ENCODE measurements at places on chromosomes 2 and 18.

DNA sequence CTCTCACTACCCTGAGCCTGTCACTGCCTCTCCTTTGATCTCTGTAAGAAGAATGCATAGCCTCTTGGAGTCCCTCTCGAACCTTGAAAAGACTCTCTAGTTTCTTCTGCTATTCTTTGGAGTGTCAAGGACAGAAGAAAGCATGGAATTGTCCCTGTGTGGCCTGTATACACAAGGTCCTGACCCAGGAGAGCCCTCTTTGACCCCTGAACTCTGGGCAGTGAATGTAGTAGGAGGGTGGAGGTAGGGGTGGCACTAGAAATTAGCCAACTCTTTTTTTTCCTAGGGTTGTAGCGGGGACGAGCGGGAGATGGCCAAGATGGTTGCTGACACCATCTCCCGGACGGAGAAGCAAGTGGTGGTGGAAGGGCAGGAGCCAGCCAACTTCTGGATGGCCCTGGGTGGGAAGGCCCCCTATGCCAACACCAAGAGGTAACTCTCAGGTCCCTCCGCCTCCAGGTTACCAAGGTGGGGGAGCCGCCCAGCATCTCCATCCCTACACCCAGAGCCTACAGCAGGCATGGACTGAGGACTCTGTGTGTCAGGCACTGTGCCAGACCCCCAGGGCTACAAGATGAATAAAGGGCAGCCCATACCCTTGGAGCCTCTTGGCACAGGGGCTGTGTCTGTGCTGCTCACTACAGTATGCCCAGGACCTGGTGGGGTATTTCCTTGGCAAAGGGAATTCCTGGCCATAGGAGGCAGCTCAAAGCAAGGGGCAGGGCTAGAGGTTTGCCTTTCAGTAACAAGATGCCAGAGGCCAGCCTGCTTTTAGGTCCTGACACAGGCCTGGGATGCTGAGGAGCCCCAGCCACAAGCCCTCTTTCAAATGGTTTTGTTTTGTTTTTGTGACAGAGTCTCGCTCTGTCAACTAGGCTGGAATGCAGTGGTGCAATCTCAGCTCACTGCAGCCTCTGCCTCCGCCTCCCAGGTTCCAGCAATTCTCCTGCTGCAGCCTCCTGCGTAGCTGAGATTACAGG, 16.4 kb downstream of the VIL1 start:
- no peak for DNase-seq

- no peak for DNase-seq
Measured at GRCh38 chr18:275486-275885, 7.6 kb upstream of the THOC1 start.

GRCh38 chr2:124623560-124623959, 598.5 kb downstream of the CNTNAP5 start:
- DNase-seq = no peak

DNA sequence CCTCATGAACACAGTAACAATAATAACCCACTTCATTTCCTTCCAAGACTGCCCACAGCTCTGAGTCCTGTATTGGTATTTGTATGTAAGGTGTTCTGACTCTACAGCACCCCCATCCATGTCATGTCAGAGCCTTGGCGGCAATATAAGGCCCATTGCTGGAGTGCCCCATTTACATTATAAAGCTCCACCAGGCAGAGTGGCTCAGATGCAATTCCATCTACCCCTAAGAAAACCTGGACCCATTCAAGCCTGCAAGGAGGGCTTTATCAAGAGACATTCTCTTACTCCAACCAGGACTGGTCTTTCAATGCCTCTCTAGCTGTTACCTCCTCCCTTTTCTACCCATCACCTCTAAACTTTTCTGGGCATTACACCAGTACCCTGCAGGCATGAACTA, 101.6 kb downstream of the ANTXR1 start:
- DNase-seq = no peak

- DNase-seq = no peak
Measured at GRCh38 chr2:10873790-10874437, 37.8 kb upstream of the KCNF1 start.

DNA sequence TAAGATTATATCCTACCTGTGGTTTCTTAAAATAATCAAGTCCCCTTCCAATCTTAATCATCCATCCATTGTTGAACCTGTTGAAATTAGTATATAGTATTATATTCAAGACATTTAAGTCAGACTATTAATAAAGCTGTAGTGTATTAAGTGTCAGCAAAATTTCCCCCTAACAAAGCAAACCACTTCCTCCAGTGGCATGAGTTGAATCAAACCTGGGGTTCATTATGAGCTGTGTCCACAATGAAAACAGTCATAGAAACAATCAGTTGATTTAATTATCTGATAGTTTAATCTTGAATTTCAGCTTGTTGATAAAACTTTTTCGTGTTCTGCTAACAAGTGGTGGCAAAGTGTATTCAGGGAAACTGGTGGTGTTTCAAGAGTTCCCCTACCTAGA, 11.3 kb downstream of the MITD1 start:
- DNase-seq = no peak

GRCh38 chr2:37773371-37774130, 102.1 kb upstream of the CDC42EP3 start:
- DNase-seq = no peak

DNA sequence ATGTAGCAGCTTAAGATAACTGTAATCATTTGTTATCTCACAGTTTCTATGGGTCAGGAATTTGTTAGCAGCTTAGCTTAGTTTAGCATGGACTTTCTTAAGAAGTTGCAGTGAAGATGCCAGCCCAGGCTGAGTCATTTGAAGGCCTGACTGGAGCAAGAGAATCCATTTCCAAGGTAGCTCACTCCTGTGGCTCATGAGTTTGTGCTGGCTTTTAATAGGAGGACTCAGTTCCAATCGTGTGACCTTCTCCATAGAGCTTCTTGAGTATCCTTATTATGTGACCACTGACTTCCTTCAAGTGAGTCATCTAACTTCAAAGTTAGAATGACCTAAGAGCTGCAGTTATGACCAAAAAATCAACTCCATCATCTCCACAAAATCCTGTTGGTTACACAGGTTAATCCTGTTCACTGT, 1.4 kb downstream of the GPATCH11 start:
- no peak for DNase-seq

DNA sequence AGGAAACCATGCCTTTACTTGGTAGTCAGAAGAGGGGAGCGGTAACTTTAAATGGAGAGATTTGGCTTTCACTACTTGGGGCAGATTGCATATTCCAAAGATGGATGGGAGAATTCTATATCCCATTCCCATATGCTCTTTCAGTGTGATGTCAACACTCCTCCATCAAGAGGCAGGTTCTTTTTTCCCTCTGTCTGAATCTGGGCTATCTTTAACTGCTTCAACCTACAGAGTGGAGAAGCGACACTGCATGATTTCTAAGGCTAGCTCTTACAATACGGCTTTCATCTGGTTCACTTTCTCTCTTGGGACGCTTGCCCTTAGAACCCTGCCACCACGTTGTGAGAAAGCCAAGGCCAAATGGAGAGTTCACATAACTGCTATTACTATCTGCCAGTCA, 34.4 kb downstream of the SKA1 start:
- no peak for DNase-seq

DNA sequence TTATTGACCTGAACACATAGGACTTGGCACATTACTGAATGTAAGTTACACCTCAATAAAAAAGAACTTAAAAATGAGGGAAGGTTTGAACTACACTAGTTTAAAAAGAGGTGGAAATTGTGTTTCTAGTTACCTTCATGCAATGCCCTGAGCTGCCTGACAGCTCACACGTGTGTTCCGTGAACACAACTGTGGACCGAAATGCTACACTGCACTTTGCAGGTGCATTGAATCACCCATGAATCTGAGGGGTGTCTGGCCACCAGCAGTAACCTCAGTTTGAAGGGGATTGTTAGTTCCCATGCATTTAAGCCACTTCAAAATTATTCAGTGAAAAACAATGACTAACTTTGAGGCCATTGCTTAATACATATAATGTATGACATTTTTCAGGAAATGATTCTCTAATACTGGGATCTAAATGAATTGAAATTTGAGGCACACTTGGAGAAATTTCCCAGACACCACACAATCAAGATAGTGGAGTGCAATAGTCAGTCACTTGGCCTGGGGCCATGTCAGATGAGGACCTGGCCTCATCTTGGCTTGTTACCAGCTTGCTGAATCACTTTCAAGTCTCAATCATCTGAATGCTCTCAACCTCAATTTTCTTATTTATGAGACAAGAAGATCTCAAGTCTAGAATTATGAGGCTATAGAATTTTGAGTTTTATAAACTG, 59.3 kb downstream of the MYL12B start:
- DNase-seq = no peak

DNA sequence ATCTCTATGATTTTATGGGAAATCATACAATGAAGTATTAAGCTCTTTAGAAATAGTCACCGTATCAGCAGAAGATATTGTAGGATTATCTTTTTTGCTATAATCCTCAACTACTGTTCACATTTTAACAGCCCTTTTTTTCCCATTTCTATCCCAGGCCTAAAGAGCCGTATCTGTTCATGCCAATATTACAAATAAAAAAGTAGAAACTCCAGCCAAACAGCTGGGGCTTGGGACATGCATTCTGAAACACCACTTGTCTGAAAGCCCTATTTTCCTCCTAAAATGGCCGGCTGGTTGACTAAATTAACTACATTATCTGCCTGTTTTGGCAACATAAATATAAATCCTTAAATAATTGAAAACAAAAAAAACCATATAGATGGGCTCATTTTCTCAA, 477.8 kb downstream of the CDH2 start:
- DNase-seq = no peak

GRCh38 chr18:12041561-12041960, 52.1 kb upstream of the ANKRD62 start:
- no peak for DNase-seq

DNA sequence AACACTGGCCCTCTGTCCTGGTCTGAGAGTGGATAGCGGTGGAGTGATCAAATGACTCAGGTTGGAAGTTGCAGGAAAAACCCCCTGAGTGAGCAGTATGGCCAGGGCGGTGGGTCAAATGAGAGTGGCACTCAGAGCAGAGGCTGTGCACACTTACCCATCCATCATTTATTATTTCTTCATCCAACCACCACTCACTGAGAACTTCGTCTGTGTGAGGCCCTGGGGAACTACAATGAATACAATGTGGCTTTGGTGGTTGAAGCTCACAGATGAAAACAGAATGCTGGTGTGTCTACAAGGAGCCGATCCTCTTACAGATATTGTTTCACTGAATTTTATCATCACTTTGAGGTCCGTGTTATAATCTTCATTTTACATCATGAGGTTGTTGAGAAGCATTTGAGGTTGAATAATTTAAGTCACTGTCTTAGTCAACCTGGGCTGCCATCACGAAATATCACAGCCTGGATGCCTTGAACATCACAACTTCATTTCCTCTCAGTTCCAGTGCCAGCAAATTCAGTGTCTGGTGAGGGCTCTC, 73.4 kb upstream of the ID2 start:
- no peak for DNase-seq

GRCh38 chr18:24031916-24032315, 17.4 kb downstream of the TTC39C start:
- DNase-seq = no peak

GRCh38 chr2:154692927-154693326, 5.6 kb upstream of the KCNJ3 start:
- DNase-seq = no peak

GRCh38 chr2:171086352-171087290, 74.1 kb downstream of the TLK1 start:
- peak; percentile 44 for DNase-seq

GRCh38 chr2:239158641-239159475, 242.0 kb downstream of the HDAC4 start:
- no peak for DNase-seq

DNA sequence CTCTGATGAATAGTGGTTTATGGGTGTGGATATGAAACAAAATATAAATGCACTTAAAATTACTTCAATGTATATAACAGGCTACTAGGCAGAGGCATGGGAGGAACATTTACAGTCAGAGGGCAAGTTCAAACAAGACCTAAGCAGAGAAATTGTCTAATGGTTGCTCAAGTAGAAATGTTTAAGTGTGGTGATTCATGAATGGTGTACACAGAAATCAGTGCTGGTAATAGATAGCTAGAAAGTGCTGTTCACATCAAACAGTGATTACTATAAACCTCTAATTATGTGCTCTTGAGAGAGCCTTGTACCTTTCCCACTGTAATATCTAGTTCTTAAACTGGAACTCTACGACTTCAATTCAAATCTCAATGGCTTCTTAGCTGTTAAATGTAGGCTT, 485.1 kb downstream of the NRXN1 start:
- DNase-seq = no peak

GRCh38 chr2:135169900-135170753, 118.0 kb downstream of the RAB3GAP1 start:
- no peak for DNase-seq

DNA sequence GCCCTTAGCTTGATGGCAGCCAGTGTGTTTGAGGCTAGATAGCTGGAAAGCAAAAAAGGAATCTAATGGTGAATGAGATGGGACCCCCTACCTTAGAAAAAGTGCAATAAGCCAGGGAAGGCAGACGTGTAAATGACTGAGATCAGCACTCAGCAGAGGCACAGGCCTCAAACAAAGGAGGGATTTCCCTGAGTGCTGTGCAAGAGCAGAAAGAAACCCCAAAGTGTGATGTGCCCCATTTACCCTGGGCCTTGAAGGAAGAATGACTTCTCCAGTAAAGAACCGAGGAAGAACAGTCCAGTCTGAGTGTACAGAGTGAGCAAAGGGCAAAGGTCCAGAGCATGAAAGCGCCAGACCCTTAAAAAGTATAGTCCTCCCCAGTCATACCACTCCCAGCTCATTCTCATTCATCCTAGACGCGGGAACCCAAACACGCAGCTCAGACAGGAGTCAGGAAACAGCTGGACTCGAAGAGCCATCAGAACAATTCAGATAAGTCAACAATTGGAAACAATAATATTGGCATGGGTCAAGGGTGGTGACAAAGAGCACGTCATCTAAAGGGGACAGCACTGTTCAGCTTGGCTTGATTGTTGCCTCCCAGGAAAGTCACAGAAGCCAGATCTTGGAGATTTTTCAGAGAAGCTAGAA, 121.7 kb downstream of the INO80D start:
- DNase-seq = no peak

DNA sequence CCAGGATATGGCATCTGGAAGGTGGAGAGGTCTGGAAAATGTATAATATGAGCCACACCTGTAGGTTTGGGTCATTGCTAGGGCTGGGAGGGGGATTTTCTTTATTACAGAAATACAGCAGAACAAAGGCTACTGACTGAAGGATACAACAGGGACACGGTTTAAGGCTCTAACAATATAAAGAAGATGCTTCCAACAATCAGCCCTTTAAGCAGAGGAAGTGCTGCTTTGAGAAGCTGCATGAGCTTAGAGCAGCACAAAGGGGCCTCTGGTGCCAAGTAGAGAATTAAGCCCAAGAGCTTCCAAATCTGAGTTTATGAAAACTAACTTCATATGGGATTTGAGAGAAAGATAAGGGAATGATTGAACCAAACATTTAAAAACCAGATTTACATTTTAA, 174.5 kb upstream of the RMP24 start:
- DNase-seq = no peak

All from midbrain (tissue), 1 donor.